ENCODE measurements at places on chromosomes 3 and 15.
A peak's percentile ranks its signal among the peaks of the same experiment; 100 is the strongest.

DNA sequence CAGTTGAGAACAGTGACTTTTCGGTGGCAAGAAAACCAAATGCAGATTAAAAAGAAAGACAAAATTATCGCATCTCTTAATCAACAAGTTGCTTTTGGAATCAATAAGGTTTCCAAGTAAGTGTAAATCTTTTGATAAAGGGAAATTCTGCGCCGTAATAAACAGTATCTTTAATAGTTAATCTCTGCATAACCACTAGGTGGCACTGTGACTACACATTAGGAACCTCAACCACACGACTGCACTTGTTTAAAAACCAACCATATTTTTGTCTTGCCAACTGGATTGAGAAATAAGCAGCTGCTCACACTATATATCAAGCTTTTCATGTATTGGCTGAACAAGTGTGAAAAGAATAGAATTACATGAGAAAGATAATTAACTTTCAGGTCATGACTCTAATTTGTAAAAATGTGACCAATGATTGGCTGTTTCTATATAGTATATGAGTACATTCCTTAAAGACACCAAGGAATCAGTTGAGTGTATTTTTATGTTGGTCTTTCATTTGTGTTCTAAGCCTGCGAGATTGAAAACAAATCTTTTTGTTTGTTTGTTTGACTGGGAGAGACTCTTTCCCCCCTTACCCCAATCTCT, 72.7 kb downstream of the DZIP3 start:
- DNase-seq: peak; percentile 2

DNA sequence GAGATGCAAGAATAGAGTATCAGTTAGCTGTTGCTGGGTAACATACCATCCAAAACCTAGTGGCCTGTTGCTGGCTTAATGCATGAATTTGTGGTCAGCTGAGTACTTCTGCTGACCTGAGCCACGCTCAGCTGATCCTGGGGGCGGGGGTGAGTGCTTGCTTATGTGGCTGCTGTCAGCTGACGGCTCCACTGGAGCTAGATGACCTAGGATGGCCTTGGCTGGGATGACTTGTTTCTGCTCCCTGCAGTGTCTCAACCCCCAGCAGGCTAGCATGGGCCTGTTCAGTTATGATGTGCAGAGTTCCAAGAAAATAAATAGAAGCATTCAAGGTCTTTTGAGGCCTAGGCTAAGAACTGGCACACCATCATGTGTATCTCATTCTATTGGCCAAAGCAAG, 63.9 kb downstream of the FBLN2 start:
- no peak for DNase-seq

DNA sequence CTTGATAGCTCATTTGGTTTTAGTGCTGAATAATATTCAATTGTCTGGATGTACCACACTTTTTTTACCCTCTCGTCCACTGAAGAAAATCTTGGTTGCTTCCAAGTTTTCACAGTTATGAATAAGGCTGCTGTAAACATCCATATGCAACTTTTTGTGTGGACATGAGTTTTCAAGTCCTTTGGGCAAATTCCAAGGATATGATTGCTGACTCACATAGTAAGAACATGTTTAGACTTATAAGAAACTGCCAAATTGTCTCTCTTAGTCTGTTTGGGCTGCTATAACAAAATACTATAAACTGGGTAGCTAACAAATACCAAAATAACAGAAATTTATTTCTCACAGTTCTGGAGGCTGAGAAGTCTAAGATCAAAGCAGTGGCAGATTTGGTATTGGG, 59.5 kb upstream of the TNFSF10 start:
- no peak for DNase-seq

GRCh38 chr15:54582863-54583643, 604.8 kb downstream of the UNC13C start:
- DNase-seq: no peak

DNA sequence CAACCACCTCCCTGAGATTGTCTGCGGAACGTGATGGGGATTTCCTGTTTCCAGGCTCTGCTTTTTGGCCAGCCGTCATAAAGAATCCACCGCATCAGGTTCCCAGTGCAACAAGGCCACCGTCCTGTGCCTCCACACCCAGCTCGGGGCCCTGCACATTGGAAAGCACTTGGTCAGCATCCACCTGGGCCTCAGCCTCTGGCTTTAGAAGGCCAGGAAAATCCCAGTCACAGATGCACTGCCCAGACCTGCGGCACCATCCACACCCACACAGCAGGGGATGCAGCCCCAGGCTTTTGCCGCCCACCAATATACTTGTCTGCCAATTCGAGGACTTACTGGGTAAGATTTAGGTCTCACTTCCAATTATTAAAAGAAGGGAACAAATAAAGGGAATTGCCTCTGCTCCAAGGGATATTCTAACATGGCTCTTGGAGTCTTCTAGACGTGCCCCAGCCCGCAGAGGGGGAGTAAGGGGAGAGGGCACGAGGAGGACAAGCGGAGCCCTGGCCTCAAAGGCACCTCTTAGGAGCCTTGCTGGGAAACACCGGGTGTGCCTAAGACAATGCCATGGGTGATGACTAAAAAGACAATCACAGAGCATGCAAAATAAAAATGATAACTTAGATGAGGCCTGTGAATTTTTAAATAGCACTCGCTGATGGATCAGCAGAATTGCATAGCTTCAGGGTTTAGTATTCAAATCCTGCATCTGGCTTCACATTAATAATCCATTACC, 169.2 kb downstream of the FOXP1 start:
- no peak for DNase-seq

- no peak for DNase-seq
These were observed 2.0 kb upstream of the GALK2 start for GRCh38 chr15:49168016-49168415.

All from activated CD8-positive, alpha-beta memory T cell treated with anti-CD3 and anti-CD28 coated beads for 4 hours (primary cell).